Endodermal cell (in vitro differentiated cells): ENCODE measurements at places on chromosomes 2 and 18. TPM values are rescaled to one million over a fixed set of nuclear protein-coding genes. Genes with fewer than 3 reads are reported as not detected.

GRCh38 chr2:204401114-204401513, 144.2 kb upstream of the PARD3B start:
- no peak for DNase-seq

Gene AMMECR1L
- total RNA-seq: 21.6 and 21.7 TPM in 2 replicates

DNA sequence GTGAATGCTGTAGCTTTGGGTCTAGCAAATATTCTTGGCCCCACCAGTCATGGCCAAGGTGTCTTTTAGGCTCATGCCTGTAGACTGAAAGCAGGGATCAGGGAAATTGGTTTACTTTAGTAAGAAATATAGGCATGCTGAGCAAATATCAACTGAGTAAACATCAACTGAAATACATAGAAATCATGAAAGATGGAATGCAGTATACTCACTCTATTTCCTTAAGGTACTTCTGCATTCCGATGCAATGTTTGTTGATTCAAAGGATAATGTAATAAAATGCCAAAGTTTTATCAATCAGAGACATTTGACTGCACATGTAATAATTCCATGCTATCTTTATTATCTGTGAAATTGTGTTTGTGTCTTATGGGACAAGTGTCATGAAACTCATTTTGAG, 19.6 kb upstream of the IL1R1 start:
- no peak for DNase-seq

- no peak for DNase-seq
Observed at GRCh38 chr2:168819829-168820489, 17.5 kb downstream of the NOSTRIN start.

DNA sequence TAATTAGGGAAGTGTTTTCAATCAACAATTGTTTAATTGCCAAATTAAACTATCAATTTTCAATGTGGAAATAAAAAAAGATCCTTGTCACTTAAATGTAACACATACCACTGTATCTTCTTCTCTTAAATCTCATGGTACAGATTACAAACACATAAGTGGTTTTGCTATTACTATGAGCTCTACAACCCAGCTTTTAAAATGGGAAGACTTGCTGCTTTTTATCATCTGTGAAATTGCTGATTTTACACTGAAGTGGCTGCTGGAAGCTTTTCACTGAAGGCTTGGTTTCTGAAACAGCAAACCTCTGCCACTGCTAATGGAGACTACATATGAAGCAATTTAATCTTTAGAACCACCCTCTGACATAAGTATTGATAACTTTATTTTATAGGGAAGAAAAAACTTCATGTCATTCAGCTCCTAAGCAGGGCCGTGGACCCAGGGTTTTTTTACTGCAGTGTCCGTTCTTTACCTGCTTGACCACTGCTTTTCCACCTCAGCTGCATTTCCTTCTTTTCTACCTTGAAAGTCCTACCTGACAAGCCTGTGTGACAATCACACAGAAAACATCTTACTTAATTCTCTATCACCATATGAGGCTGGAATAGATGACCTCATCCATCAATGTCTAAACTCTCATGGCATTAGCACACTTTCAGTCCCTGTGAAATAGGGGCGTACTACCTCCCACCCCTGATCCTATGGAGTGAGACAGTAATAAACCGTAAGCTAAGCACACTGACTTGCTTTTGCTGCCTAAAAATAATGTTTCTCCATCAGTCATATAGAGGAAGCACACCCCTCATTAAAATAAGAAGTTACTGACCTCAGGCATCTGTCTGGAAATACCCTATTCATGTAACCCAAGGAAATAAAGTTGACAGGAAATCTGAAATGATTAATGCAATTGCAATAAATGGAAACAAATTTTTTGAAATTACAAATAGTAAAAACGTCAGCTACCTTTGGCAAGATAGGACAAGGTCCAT, 19.2 kb upstream of the SLC8A1 start:
- no peak for DNase-seq

Gene RESP18
- total RNA-seq: not detected in 3 replicates

- DNase-seq: no peak
Observed at GRCh38 chr2:238055841-238056240, 5.0 kb upstream of the SCLY start.

DNA sequence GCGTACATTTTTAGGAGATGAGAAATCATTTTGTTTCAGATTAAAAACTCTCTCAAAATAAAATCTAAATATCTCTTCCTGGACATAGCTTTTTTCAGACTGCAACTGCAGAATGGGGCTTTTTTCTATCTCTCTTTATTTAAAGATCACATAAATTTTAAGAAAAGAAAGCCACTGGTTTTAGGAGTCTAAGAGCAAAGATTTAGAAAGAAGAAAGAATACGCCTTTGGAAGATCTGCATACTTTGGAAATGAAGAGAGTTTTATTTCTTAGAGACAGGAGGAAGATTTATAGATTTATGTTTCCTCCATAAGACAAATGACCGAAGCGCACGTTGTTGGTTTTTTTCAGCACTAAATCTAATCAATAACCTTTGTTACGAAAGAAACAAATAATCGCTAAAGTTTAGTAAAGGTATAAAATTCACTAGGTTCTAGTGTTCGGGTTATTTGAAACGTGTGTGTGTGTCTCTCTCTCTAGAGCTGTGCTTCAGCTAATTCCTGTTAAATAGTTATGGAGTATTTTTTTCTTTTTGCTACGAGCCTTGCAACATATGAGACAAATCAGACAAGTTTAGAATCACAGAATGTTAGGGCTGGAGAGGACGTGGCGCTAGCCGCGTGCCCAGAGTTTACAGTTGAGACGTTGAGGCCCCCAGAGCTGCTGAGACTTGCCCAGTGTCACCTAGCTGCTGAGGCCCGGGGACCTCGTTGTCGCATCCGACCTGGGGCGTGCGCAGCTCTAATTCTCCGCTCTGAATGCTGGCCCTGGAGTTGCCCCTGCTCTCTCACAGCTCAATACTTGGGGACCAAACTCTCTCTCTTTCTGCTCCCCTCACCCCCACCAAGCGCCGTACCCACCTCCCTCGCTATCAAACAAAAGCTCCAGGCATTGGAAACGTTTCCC, 69.9 kb downstream of the CTAGE1 start:
- peak; percentile 75 for DNase-seq

DNA sequence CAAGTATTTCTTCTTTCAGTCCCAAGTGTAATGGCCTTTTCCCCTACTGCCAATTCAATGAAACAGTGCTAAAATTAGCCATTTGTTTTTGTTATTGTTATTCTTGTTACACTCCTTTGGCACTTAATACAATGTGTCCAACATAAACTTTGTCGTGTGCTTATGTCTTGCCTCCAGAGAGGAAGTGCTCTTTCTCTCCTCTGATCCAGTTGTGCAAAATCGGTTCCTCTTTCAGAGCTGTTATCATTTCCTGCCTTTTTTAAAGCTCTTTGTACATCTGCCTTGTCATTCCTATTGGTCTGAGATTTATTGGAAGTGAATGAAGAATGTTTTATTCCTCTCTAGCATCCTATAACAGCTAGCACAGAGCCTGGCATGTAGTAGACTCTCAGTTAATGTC, 623.2 kb upstream of the ID2 start:
- DNase-seq: no peak

Gene GLI2
- 17.0 and 21.1 TPM in 2 replicates for total RNA-seq

DNA sequence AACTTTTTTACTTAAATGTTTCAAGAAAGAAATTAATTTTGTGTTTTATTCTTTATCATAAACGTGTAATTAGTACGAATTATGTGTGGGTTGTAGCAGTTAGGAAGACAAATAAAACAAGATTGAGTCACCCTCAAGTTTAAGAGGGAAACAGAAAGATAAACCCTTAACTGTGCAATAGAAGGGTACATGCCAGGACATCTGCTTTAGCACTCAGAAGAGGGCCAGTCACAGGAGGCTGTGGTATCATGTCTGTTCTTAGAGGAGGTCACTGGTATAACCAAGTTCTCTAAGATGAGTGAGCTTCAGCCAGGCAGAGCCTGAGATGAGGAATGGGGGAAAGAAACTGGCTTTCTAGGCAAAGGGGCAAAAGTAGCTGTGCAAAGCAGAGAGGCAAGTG, 42.4 kb upstream of the GRHL1 start:
- no peak for DNase-seq

- no peak for DNase-seq
Observed at GRCh38 chr2:37638973-37639372, 32.5 kb downstream of the CDC42EP3 start.

GRCh38 chr2:190343089-190343535, 277 bp upstream of the INPP1 start:
- DNase-seq: no peak

DNA sequence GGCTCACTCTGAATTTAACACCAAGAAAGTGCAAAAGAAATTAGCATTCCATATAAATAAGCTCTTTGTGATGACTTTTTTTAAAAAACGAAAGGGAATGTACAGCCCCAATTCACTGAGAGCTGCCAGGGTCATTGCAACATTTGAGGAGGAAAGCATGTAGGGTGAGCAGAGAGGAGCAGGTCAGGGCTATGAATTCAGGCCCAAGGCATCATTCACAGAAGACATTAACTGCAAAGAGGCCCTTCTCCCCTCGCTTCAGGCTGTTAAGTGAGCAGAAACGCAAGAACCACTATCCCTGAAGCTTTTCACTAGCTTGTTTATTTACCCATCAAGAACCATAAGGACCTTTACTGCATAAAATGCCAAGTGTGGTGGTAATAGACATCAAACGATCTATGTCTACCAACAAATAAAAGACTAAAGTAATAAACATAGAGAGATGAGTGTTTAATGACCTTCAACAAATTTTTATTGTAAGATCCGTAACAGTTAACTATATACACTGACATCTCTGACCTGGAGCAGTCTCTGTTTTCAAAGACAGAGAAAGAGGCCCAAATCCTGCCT, 333.1 kb upstream of the HNRNPA3 start:
- no peak for DNase-seq

GRCh38 chr2:212940816-212941215, 210.6 kb downstream of the IKZF2 start:
- DNase-seq: peak; percentile 78

DNA sequence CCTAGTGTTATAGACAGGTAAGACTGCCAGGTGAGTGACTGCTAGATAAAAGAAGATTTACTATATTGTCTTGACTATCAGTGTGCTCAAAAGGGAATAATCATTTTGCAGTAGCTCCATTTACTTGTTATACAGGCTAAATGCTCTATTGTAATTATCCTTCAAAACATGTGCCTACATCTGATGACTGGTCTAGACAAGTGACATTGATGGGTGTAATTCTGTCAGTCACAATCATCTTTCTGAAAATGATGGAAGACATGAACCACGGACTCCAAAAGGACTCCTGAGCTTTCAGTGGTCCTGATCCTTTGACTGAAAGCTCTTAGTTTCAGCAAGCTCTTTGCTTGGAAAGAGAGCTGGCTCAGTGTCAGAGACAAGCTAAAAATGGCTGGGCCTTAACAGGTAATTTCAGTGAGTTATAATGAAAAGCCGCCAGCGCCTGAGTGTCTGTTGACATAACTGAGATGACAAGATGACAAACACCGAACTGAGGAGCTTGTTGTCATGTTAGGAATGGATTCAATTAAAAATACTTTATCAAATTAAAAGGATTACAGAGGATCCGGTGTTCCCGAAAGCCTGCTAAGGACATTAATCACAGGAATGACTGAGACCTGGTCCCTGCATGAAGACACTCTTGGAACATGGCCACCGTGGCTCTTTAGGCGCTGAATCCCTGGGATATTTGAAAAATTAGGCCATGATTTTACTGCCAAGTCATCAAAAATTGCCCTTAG, 141.7 kb downstream of the CMPK2 start:
- DNase-seq: no peak

DNA sequence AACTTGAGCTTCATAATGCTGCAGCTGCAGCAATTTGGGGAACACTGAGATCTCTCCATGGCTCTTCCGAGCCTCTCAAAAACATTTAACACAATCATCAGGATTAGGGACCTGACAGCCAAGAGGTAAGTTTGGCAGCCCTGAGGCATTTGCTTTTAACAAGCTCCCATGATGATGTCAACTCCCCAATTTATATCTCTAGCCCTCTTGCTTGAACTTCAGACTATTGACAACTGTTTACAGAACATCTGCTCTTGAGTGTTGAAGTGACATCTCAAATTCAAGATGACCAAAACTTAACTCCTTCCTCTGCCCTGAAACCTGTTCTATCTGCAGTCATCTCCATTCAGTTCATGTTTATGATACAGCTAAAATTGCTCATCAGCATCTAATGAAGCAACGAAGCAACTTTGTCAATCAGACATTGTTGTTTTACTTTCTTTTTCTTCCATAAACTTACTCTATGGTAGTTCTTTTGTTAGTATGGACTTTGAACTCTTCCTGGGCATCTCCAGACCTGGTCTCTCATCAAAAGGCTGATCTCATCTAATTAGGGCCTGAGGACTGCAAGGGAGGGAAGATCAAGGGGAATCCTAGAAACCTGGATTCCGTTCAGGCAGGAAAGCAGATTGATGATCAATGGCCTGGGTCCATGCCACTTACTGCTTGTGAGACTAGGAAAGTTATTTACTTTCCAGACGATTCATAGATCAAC, 48.1 kb downstream of the SEMA4F start:
- no peak for DNase-seq
